ENCODE measurements at places on chromosomes 16 and 17. TPM values are rescaled to one million over a fixed set of nuclear protein-coding genes. Genes with fewer than 3 reads are reported as not detected.
A peak's percentile ranks its signal among the peaks of the same experiment; 100 is the strongest.

DNA sequence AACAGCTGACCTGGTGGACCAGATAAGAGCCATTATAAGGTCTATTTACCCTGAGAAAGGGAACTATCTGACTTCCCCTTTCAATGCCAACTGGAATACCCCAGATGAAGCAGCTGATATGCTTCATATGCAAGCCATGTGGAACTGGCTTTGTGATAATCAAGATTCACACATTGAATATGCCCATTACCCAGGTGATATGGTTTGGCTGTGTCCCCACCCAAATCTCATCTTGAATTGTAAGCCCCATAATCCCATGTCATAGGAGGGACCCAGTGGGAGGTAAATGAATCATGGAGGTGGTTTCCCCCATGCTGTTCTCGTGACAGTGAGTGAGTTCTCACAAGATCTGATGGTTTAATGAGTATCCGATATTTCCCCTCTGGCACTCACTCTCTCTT, 42.1 kb downstream of the IKZF3 start:
- no peak for DNase-seq

DNA sequence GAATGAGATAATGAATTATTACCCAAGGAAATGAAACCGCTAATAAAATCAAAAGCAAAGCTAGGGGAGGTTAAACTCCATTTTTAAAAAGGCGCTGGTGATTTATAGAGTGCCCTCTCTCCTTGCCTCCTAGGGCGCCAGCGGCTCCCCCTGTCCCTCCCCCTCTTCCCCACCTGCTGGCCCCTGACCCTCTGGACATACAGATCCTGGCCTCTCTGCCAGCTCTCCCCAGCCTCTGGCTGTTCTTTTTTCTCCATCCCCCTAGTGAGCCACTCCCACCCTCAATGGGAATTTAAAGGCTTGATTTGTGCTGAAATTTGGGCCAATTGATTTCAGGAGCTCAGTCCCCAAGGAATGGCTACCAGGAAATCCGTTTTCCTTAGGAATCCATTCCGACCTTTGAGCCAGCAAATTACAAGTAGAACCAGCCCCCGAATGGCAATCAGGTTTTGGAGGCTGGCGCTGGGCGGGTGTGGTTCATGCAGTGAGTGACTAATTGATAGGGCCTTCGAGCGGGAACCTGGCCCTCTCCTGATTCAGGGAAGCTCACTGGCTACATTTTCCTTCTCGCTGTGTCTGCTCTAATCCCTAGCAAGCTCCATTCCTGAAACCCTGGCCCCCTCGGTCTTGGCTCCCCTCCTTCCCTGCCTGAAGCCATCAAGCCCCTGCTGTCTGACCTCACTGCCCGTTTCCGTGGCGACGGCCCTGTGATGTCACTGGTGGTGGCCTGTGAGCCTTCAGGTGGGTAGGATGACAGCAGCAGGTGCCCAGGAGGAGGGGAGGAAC, 141.9 kb upstream of the SDK2 start:
- DNase-seq = no peak

GRCh38 chr17:38747463-38748148, 530 bp downstream of the PCGF2 start:
- DNase-seq = no peak

DNA sequence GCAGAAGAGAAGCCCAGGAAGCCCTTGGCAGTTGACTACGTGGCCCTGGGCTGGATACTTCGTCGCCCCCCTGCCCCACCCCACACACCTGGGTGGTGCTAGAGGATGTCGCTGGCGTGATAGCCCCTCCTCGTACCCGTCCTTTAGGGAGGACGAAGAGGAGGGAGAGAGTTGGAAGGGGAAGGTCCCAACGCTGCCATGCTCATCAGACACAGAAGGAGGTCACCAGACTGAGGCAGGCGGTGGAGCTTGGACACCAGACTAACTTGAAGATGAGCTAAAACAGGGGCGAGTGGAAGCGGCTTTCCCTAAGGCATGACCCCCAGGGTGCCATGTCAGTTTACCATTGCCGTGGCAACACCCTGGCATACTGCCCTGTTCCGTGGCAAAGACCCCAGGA, 11.0 kb downstream of the AIPL1 start:
- DNase-seq = no peak

GRCh38 chr16:67327743-67328142, 1.1 kb downstream of the LRRC36 start:
- DNase-seq = no peak

DNA sequence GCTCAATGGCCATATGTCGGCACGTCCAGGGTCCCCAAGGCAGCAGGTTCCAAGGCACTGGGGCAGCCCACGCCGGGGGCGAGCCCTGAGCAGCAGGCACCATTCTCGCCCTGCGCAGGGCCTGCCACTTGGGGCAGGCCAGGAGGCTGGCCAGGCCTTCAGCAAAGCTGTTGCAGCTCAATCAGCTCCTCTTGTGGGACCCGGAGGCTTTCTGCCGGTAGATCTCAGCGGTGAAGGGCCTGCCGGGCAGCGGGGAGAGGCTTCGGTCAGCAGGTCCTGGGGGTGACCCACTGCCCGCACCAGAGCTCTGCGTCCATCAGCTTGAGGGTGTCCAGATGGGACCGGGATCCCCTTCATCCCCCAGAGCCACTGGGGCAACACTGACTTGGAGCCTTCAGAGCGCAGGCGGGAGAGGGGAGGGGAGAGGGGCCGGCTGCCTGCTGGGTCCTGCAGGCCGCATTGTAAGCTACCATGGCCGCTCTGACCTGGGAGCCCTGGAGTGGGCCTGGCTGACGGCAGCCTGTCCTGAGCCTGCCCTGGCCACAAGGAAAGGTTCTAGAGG, 9.5 kb upstream of the RASD1 start:
- DNase-seq = no peak

GRCh38 chr17:39744075-39744835, 6.5 kb downstream of the GRB7 start:
- no peak for DNase-seq

GRCh38 chr16:4814542-4815173, 12.2 kb upstream of the ROGDI start:
- DNase-seq = no peak

DNA sequence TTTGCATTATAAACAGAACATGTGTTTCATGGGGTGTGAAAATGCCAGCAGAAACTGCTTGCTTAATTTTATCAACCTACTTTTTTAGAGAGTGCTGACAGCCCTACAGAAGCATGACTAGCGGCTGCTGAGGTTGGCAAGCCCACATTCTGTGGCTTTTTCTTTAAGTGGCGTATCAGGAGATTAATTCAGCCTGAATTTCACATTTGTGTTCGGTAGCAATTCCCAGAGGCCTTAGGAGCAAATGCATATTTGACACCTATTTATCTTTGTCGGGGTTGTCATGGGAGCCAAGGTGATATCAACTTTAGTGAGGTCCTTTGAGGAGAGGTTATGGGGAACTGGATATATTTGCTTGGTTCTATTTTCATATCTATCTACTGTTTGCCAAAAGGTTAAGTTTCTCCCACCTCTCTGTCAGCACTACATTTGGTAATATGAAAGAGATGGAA, 140.9 kb downstream of the KCNJ2 start:
- no peak for DNase-seq

DNA sequence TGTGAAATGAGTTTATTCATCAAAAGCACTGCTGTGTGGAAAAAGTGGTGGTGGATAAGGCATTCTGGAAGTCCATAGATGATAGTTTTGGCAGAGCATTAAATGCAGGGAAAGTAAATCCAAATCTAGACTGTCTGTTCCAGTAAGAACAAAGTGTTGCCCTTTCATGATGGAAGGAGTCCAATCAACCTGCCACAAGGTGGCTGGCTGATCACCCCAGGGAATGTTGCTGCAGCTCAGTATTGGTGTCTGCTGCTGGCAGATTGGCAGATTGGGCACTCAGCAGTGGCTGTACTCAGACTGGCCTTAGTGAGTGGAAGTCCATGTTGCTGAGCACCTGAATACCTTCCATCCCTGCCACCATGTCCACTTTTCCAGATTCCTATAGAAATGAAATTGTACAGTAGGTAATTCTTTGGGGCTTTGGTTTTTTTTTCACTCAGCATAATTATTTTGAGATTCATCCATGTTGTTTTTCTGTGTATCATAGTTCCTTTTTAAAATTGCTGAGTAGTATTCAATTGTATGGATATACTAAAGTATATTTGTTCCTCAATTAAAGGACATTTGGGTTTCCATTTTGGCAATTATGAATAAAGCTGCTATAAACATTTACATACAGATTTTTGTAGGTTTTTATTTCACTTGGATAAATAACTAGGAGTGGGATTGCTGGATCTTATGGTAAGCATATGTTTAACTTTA, 14.3 kb downstream of the DYNLL2 start:
- no peak for DNase-seq

- no peak for DNase-seq
These were observed 4.7 kb downstream of the MNT start for GRCh38 chr17:2396192-2396567.

- no peak for DNase-seq
These were observed 14.3 kb downstream of the ITGAD start for GRCh38 chr16:31407406-31407805.

DNA sequence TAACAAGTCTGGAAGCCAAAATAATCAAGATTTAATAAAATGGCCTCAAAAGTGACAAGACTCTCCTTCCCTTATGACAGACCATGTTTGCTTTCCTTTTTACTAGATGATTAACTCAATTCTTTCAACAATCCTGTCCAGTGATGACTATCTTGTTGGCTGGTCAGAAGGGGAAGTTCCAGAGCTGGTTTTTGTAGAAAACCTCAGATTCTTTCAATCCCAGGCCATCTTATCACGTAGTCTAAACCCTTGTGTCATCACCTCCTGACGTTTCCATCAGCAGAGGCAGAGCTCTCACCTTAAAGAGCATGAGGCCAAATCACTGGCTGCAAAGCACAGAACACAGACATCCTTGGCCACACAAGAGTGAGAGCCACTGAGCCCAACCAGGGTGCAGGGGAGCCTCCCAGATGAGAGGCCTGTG, 125.3 kb downstream of the ANKRD11 start:
- peak; percentile 68 for DNase-seq

DNA sequence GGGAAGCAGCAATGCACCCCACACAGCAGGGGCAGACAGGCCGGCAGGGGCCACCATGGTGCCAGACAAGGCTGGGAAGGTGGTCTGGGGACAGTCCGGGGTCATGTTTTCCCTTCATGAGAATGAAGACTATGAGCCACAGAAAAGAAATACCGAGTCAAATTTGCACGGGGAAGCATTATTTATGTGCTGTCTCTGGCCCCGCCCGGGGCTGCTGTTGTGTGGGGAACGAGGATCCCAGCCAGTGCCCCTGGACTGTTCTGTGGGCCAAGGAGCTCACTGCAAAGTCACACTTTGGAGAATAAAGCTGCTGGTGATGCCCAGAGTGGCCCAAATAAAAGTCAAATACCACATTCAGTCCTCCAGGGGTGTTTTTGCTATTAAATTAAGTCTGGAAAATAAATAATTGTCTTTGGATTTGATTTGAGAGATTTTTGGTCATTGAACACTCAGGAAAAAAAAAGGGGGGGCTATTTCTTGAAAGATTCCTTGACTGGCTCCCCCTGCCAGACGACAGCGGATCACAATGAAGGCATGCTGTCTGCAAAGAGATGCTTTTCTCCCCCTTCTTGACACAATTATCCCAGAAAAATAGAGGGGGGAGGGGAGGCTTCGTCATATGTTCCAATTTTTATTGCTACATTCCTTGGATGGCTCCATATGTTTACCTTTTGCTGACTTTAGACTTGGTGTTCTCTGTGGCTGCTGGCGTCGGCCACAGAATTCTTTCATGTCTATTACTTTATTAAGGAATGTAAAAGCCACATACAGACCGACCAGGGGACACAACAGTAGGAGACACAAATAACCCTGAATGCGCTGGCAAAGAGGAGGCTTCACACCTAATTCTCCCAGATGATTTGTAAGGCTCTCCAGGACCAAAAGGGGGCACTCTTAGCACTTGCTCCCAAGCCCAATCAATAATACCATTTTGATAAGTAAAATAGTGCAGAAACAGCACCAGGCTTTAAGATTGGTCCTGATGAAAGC, 27.1 kb upstream of the ANKFN1 start:
- peak; percentile 11 for DNase-seq

- DNase-seq = no peak
These were observed 19.2 kb upstream of the USP22 start for GRCh38 chr17:21061971-21062526.

GRCh38 chr17:78617511-78618061, 40.4 kb upstream of the DNAH17 start:
- DNase-seq = no peak

DNA sequence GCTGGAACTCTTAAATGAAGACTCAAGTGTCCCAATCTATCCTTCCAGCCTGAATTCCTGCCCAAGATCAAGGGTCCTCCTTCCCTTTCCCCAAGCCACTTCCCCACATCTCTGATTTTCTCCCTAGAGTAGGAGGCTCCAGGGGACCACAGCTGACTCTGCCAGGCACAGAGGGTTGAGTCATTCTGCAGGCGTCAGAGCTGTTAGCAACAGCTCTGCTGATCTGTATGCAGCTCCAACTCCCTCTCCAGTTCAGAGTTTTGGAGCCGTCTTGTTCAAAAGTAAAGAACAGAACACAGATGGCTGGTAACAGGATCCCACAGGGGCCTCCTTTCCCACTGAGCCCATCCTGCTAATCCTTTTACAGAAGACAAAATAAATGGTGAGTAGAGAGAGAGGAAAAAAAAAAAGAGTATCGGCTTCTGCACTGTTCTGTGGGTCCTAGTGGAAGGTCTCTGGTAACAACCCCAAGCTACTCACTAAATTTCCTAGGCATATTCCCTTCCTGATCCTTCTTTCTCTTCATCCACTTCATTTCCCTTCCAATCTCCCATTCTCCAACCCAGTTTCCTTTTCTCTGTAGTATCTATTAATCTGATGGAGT, 13.4 kb upstream of the TAOK1 start:
- DNase-seq = peak; percentile 49

- DNase-seq = peak; percentile 98
These were observed 561.6 kb upstream of the PSMD7 start for GRCh38 chr16:73735018-73735417.

DNA sequence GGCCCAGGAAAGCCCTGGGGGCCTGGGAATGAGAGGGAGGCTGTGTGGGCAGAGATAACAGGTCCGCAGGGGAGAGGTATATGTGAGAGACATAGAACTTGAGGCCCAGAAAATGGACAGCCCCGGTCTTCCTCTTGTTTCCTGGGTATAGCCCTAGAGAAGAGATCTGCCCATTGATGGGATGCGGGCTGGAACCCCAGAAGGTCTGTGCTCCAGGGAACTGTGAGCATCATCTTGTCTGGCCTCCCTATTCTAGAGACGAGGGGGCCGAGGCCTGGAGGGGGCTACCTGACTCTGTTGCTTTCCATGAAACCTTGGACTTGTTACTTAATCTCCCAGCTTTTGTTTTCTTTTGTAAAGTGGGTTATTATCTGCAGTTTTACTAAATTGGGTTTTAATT, 53.9 kb downstream of the NKD1 start:
- DNase-seq = no peak

- peak; percentile 27 for DNase-seq
These were observed 82.6 kb downstream of the DYNLRB2 start for GRCh38 chr16:80623376-80623775.

C17orf75 gene
- 28.0 TPM for total RNA-seq

BRICD5 gene
- 1.2 TPM for total RNA-seq

HAP1 gene
- total RNA-seq = 5.0 TPM

NPTX1 gene
- total RNA-seq = under 0.01 TPM

KCNH4 gene
- total RNA-seq = not detected

LAT gene
- total RNA-seq = 0.38 TPM

G6PC1 gene
- not detected for total RNA-seq

GDPD1 gene
- total RNA-seq = 1.6 TPM

Measured in bronchial epithelial cell (primary cell).